ENCODE measurements at places on chromosomes 16 and 17. TPM values are rescaled to one million over a fixed set of nuclear protein-coding genes. Genes with fewer than 3 reads are reported as not detected.

Gene ZFPM1
- 1.3 TPM for total RNA-seq

Gene NPIPB13
- 0.65 TPM for total RNA-seq

Gene SRR
- 28.5 TPM for total RNA-seq

Gene SCNN1G
- total RNA-seq: not detected

Gene PCGF2
- total RNA-seq: 3.9 TPM

Gene KRTAP4-3
- not detected for total RNA-seq

Gene SGSH
- total RNA-seq: 18.5 TPM

Gene SMIM36
- not detected for total RNA-seq

Gene PABPN1L
- not detected for total RNA-seq

Gene POLDIP2
- 89.1 TPM for total RNA-seq

Gene FOXJ1
- total RNA-seq: not detected

Gene KRT25
- total RNA-seq: not detected

Gene TEX19
- total RNA-seq: not detected

Gene AGRP
- not detected for total RNA-seq

Gene IL4R
- 36.5 TPM for total RNA-seq

Gene HP
- total RNA-seq: not detected

Gene DPEP3
- not detected for total RNA-seq

Gene FKBP10
- 351 TPM for total RNA-seq

All from hair follicle dermal papilla cell (primary cell).